ENCODE measurements at places on chromosomes 2 and 18.

DNA sequence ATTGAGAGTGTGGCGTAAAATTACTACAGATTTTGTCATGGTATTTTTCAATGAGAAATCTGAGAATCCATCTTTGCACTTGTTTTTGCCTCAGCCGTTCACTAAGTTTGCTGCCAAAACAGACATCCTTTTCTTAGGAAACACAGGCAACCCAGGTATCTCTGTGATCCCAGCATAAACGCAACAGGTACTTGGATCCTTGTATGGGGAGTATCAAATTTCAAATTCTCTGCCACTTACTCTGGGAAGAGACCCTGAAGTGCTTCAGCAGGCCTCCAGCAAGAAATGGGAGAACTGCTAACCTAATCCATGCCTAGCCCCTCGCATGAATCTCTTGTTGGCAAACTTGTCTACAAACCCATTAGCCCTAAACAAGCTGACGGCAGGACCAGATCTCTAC, 83.1 kb downstream of the BCL11A start:
- no peak for DNase-seq

DNA sequence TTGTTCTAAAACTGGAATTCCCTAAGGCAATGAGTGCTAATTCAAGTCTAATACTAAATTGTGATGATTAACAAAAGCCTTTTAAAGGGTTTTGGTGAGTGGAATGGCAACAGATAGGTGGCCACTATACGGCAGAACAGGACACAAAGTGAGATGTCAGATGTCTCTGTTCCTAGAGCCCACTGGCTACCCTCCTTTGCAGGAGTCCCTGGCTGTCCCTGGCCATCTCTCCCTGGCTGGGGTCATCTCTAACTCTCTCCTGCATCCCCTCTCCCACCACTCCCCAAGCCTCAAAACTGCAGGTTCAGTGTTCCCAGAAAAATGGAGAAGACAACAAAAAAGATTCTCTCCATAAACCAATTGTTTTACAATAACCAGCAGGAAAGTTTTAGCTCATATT, 79.2 kb downstream of the MDH1 start:
- no peak for DNase-seq

- DNase-seq, result no peak
Observed at GRCh38 chr2:64063924-64064331, 44.7 kb upstream of the VPS54 start.

GRCh38 chr2:40242315-40242714, 209.6 kb downstream of the SLC8A1 start:
- peak; percentile 30 for DNase-seq

DNA sequence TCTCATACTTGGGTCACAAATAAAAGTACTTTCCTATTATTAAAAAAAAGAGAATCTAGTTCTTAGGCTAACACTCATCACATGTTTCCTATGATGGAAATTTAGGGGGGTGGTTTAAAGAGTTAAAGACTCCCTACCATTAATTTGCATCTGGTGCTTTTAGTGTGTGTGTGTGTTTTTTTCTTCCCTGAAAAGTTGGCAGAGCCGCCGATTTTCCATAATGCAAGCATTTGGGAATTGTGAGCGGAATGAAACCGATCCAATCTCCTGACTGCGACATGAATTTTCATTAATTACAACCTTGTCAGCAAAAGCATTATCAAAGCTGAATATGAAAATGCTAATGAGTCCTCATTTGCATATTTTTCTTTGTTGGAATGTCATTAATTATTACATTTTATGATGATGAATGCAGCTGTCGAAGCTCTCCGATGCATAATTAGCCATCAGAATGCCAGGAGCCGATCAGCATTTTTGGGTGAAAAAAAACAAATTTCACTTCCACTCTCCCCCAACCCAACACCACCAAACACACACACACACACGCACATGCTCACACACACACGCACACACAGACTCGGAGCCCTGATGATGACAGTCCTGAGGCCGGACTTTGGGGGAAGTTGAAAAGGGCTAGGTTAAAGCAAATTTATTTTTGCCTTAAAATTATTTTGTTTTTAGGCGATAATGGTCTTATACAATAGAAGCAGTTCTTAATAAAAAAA, 165.4 kb downstream of the TCF4 start:
- no peak for DNase-seq

- no peak for DNase-seq
Observed at GRCh38 chr2:112162341-112162740, 24.2 kb downstream of the FBLN7 start.

- DNase-seq, result no peak
Observed at GRCh38 chr18:61286867-61287266, 46.4 kb upstream of the CDH20 start.

GRCh38 chr2:138447889-138448570, 53.5 kb upstream of the SPOPL start:
- no peak for DNase-seq

GRCh38 chr2:216388046-216388884, 16.0 kb upstream of the MARCHF4 start:
- DNase-seq, result no peak

DNA sequence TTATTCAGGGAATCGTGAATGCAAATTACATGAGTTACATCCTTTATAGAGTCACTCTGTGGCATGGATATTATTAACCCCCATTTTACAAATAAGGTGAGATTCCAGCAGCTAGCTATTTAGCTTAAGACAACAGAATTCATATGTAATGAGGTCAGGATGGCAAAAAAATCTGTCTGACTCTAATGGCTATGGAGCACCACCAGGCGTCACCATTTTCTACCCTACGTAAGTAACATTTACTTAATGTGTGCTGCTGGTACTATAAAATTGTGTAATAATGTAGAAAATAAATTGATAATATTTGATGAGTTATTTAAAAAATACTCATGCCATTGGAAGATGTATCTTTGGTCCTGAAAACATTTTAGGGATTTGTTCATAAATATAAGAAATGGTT, 2040.1 kb upstream of the LRRTM1 start:
- DNase-seq, result no peak

All from NCI-H2107 (cell line).